ENCODE measurements at places on chromosomes 16 and 17.
A peak's percentile ranks its signal among the peaks of the same experiment; 100 is the strongest.

DNA sequence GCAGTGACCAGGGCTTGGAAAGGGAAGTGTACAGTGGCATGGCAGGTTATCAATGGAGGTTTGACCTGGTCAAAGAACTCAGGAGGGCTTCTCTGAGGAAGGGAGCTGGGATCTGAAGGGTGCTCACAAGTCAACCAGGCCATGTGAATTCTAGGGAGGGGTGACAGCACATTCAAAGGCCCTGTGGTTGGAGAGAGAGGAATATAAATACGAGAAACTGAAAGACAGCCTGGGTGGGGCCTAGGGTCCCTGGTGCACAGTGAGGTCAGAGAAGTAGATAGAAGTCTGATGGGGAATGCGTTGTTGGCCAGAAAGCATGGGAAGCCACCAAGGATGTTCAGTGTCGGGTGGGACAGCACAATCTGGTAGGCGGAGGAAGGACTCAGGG is 210.8 kb downstream of the KATNIP start:
- no peak for DNase-seq

GRCh38 chr17:65254166-65254565 is 117.0 kb downstream of the RGS9 start:
- DNase-seq: no peak

GRCh38 chr17:81040791-81041337 is 5.9 kb downstream of the BAIAP2 start:
- no peak for DNase-seq

GRCh38 chr16:17476414-17477259 is 5.9 kb upstream of the XYLT1 start:
- DNase-seq: peak; percentile 32

DNA sequence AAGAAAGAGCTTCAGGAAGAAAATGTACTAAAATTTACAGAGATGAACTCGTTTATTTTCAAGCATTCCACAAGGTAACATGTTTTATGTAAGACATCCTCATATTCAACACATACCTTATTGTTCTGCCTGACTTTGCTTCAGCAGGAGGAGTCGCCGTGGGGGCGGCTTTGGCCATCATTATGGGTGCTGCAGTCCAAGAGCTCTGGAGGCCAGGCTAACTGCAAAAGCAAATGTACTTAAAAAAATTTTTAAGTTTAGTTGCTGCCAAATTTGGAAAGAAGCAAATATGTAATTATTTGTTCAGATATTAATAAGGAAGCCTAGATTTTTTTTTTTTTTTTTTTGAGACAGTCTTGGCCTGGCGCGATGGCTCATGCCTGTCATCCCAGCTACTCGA is 4.1 kb upstream of the SPG7 start:
- no peak for DNase-seq

- DNase-seq: no peak
Measured at GRCh38 chr17:41544491-41544892, 16.4 kb upstream of the KRT19 start.

- DNase-seq: peak; percentile 3
Measured at GRCh38 chr16:79811541-79811940, 211.0 kb upstream of the MAF start.

DNA sequence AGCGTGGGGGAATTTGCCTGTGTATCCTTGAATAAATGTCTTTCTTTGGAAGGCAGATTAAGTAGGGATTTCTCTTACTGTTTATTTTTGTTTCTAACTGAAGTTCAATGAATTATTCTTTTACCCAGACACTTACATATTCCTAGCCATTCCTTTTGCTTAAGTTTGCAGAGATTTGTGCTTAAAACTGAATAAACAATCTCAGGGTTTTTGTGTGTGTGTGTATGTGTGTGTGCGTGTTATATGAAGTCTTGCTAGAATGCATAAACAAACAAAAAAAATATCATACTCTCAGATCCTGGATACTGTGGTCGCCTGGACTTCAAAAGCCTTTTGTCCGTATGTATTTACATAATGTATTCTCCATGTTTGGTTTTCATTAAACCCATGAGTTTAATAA is 672.8 kb downstream of the MAF start:
- no peak for DNase-seq

DNA sequence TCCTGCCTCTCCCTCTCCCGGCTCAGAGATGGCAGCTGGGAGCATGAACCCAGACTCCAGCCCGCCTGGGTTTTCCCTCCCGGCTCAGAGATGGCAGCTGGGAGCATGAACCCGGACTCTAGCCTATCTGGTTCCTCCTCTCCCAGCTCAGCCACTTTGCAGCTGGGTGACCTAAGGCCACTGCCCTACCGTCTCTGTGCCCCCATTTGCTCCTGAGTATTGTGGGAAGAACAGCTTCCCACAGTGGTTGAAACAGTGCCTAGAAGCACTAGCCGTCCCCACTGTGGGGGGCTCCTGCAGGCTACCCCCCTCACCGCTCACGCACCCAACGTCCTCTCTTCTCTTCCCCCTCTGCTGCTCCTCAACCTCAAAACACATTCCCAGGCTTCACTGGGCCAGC is 99.9 kb upstream of the GSE1 start:
- no peak for DNase-seq

- DNase-seq: no peak
Measured at GRCh38 chr16:31785126-31785525, 88.5 kb upstream of the ZNF267 start.

DNA sequence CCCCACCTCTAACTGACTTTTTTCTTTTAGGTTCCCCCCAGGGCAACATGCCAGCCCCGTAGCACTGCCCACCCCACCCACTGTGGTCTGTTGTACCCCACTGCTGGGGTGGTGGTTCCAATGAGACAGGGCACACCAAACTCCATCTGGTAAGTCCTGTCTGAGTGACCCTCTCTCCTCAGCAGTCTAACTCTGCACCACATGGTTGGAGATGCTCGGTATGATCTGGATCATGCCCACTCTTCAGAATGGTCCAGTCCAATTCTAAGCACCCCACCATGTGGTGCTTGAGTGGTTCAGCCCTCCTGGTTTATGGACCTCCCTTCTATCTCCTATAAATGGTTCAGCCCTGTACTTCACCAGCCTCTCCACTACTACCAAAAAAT is 5.9 kb downstream of the KDM6B start:
- DNase-seq: peak; percentile 46

- DNase-seq: no peak
Measured at GRCh38 chr17:54972406-54973138, 4.0 kb downstream of the STXBP4 start.

- DNase-seq: no peak
Measured at GRCh38 chr17:7593296-7593695, 3.4 kb upstream of the SOX15 start.

GRCh38 chr16:17296431-17296830 is 174.3 kb downstream of the XYLT1 start:
- no peak for DNase-seq

GRCh38 chr16:47928008-47928407 is 227.8 kb downstream of the ABCC12 start:
- DNase-seq: no peak

DNA sequence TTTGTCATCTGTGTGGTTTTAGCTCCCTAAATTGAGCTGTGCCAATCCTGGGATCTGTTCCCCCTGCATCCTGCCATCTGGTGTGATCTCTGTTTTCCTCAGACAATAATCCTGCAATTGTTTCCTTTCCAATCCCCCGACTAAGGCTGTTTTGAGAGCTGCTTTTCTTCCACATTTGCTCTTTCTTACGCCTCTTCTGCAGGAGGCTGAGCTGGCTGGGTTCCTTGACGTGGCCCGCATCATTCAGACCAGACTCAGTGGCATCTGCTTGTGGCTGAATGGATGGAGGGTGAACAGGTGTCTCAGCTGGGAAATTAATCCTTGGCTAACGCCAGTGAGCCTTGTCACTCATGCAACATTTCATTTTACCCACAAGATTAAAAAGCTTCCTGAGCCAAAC is 9.8 kb upstream of the MED9 start:
- no peak for DNase-seq

DNA sequence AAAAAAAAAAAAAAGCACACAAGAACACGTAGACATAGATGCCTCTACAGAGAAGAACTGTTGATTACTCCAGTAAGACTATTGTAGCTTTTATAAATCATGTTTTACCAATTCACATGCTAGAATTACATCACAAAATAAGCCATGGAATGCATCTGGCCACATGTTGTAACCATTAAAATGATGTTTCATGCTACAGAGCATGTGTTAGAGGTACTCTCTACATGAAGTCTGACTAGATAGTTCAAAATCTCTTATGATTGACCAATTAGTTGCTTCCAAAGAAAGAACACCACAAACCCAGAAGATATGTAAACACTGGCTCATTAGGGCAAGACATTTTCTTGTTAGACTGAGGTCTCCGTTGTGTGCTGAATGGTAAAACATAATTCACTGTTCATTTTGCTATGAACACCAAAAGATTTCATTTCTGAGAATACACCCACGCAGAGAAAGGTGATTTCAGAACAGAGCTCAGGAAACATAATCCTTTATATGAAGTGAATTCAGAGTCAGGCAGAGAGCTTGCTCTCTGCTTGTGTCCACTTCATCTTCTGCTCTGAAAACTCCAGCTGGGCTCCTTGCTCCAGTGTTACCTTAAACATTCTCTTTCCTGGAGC is 411.4 kb upstream of the SOX9 start:
- no peak for DNase-seq

- no peak for DNase-seq
Measured at GRCh38 chr16:15426796-15427195, 7.6 kb upstream of the BMERB1 start.

DNA sequence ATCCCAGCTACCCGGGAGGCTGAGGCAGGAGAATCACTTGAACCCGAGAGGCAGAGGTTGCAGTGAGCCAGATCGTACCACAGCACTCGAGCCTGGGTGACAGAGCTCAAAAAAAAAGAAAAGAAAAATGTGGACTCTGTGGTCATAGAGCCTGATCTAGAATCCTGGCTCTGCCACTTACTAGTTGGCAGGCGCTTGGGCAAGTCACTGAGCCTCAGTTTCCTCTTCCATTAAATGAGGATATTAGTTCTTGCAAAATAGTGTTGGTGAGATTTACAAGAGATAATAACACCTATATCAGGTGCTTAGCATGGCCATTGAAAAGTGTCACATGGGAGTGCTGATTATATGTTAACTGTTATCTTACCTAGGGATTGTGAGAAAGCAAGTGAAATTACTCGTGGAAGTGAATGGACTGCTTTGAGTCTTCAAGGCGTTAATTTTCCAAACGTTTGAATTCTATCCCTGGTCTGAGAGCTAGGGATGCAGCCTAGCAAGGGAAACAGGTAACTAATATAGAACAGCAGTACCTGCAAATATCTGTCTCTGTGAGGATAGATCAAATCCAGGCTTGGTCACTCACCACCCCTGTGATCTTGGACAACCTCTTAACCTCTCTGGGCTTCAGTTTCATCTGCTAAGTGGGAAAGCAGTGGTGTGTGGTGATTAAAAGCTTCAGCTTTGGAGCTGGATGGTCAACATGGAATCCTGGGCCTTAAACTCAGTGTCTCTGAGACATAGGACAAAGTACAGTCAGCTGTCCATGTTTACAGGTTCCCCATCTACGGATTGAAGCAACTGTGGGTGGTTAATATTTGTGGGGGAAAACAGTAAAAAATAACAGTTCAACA is 953 bp upstream of the NSMCE1 start:
- DNase-seq: no peak

DNA sequence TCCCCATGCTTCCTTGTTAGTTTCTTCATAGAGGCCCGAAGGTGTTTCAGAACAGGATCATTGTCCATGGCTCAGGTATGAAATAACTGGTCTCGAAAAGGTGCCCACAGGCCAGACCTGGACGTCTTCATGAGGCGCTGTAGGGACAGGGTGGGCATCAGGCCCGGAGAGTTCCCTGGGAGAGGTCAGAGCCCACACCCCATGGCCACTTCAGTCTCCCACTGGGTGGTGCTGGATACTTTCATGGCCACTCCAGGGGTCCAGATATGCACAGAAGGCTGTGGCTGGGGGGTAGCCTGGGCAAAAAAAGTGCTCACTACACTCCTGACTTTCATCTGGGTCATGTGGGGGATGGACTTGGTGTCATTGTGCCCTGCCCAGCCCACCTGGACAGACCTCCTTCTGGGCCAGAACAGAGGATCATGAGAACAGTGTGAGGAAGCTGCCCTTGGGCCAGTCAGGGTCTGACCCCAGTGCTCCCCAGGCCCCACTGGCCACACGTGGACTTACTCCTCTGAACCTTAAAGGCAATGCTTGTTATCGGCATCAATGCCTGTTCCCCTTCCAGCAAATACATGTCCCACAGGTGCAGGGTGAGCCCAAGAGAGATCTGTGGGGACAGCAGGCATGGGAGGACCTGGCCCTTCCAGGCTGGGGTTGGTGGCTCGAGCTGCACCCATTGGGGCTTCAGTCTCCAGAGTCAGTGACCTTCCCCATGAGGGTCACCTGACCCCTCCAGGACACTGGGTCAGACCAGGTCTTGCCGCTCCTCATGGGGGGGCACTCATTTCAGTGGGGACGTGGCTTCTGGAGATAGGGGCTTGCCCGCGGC is 36.9 kb downstream of the LGALS9 start:
- no peak for DNase-seq

DNA sequence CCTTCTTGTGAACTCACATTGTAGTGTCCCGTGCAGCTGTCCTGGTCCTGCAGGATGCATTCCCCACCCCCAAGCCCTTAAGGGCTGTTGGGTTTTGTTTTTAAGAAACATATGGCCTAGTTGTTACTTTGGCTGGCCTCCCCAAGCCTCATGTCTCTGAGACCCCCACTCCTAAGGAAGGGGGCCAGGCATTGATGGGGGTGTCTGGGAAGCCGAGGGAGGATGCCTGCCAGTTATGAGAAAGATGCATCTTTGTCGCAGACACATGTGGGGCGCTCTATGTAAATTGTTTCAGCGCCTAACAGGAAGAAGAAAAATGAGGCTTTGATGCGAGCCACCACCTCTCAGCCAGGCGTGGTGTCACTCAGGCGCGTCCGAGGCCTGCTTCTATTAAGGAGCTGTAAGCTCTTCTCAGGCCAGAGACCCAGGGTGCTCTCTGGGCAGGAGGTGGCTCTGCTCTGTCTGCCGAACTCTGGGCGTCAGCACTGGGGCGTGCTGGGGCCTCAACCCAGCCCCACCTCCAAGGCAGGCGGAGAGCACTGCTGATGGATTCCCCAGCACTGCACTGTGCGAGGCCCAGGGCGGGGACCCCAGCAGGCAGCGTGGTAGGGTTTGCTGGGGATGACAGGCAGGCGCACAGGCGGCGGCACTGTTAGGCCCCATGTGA is 70.6 kb downstream of the SREBF1 start:
- DNase-seq: no peak
